Stimulated activated CD4-positive, alpha-beta T cell treated with anti-CD3 and anti-CD28 coated beads, Interleukin-4, amount 100 ng/mL, for 48 hours (primary cell): ENCODE measurements at places on chromosomes 5 and 9.

DNA sequence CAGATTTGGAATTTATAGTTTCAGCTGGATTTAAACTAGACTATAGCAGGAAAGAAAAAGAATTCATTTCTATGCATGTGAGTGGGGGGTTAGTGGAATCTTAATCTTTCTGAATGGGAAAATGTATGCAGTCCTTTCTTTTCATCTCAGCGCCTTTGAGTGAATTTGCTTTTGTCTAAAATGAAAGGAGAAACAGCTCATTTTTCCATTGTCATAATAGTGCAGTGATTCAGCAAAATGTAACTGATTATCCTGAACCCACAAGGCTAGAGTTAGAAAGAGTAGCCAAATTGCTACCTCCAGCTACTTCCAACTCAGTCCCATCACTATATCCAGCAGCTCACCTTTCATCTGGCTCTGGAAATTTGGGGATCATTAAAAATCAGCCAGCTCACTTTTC lies 134.4 kb downstream of the ADAMTSL1 start:
- no peak for DNase-seq

- no peak for DNase-seq
Observed at GRCh38 chr9:137247135-137247915, 3.8 kb upstream of the STPG3 start.

GRCh38 chr5:114062932-114063867 lies 298.7 kb upstream of the KCNN2 start:
- DNase-seq = no peak

DNA sequence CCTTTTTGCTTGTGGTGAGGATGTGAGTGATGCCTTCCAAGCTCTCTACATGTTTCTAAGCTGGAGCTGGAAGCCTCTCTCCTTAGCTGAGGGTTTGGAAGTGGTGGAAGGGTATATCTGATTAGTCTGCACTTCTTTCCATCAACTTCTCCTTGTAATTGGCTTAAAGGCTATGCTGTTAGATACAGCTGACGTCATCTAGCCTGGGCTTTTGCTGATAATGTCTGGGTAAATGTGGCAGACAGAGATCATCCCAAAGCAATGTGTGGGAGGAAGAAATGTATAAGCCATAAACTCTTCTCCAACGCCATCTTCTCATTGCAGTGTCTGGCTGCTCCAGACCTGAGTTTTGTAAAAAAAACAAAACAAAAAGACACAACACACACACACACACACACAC lies 29.3 kb downstream of the ZNF354C start:
- DNase-seq = no peak

DNA sequence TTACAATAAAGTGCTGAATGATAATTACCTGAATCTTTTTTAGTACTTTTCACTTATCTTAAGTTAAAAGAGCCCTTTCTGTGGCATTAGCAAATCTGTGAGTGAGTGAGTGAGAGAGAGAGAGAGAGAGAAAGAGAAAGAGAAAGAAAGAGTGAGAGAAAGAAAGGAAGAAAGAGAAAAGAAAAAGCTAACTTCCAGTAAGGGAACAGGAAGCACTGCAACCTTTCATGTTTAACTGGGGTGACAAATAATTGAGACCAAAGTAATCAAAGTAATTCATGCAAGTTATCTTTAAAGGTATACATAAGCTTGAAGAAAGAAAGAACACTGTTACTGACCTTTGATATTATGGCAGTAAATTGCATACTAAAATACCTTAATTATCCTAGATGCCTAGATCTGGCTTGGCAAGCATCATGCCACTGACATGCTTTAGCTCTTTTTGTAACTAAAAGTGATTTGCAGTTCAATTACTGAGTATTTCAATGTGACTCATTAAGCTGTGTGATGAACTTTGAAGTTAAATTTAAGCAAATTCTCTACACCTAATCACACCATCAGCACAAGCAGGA lies 21.7 kb downstream of the FEM1C start:
- no peak for DNase-seq

- DNase-seq = no peak
Observed at GRCh38 chr9:99430301-99430700, 208.2 kb downstream of the SEC61B start.

DNA sequence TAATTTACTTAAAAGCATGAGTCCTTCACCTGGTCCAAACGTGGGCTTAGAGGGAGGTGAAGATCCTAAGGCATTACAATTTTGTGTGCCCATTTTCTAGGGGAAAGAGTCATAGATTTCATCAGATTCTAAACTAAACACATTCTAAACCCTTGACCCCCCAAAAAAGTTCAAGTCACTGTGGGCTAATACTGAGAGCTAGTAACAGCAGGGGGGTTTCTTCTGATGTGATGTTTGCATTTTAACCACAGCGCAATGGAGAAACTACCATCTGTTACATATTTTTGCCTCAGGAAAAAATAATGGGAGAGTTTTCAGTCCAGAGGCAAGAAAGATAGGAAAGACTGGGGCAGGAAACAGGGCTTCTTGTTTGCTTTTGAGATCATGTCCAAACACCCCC lies 110.8 kb upstream of the SLC1A3 start:
- no peak for DNase-seq

DNA sequence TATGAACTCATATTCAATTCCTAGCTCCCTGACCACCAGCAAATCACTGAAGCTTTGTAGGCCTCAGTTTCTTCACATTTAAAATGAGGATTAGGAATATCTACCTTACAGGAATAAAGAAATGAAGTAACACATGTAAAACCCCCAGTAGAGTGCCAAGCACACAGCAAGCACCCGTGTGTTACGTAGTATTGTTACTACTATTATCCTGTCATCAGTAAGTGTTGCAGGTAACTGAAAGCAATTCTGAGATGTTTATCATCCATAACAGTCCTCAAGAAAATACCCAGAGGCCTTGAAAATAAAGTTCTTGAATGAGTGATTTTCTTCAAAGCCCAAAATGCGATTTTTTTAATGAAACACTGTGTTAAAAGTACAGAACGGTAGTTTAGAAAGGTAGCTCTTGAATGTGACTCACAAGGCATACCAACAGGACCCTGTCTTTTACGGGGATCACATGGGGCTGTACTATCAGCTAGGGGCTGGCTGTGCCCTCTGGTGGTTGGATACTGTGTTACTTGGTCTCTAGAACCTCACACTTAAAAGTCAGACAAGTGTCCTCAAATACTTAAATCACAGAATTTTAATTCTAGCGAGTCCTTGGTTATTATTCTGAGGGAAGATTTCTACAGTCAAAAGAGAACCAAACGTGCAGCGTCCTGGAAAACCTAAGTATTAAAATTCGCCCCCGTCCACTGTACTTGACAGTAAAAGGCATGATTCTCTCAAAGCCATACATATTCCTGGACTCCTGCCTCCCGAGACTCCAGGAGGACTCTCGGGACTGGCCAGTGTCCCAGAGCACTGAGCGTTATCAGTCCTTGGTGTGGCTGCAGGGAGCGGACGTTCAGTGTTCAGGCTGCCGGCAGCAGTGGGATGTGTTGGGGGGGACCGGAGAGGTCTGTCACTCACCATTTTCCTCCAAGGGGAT lies 725 bp downstream of the NDUFB6 start:
- peak; percentile 53 for DNase-seq

- no peak for DNase-seq
Observed at GRCh38 chr9:119831309-119831708, 462.1 kb upstream of the BRINP1 start.

DNA sequence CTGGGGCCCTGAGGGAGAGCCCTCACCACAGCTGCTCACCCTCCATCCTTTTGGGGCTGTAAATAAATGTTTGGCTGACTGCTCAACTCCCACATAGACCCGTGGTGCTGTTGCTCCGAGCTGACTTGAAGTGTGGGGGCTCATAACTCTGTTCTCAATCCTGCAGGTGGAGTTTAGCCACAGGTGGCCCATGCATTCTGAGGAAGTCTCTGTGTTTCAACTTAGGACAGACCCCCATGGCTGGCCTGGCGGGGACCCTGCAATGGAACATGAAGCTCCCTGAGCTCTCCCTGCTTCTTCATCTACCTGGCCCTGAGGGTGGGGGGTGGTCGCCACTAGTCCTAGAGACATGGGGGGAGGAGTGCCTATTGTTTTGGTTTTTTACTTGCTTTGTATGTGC lies 19.7 kb downstream of the NDUFS6 start:
- no peak for DNase-seq

DNA sequence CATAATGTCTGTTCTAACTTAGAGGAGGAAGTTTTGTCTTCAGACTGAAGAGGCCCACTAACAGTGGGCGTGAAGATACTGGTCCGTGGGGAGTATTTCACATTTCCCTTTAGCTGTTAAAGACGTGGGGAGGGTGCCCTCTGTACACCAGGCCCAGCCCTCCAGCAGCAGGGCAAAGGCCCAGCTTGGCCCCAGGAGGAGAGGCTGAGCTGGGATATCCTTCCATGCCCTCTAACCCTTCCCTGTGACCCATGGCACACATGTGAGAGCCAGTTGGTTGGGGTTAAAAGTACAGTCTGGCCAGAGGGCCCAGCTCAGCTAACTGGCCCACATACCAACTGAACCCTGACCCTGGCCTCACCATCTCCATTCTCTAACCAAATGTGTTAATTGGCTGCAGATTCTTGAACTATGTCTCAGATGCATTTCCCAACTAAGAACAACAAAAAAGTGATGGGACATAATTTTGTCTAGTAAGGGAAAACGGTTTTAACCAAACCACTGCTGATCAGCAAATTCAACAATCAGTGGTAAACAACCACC lies 74.4 kb downstream of the LHFPL2 start:
- no peak for DNase-seq

- DNase-seq = no peak
Observed at GRCh38 chr5:73095564-73096238, 24.7 kb upstream of the TMEM171 start.

- no peak for DNase-seq
Observed at GRCh38 chr9:113823421-113823820, 52.7 kb upstream of the ZNF618 start.

GRCh38 chr5:160165137-160166068 lies 46.2 kb upstream of the PWWP2A start:
- DNase-seq = no peak

DNA sequence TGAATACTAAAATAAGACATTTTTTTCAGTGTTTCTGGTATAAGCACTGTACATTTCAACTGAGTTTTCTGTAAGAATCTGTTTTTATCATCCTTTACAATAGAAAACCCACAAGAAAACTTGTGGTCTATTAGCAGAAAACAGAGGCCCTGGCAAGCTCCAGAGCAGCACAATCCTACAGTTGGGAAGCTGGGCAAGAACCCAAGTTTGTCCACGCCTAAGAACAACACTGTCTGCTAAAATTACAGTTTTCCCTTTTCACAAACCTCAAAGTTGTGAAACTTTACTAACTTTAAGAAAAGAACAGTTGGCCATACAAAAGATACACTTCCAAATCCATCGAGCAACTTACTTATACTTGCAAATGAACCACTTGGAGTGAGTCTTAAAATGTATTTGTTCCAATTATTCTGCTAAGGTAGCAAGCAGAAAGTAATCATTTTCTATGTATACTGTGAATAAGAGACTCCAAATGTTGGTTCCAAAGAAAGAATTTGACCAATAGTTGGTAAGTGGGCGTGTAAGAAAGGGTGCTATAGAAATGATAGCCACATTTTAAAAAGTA lies 982.0 kb upstream of the ARRDC3 start:
- no peak for DNase-seq

DNA sequence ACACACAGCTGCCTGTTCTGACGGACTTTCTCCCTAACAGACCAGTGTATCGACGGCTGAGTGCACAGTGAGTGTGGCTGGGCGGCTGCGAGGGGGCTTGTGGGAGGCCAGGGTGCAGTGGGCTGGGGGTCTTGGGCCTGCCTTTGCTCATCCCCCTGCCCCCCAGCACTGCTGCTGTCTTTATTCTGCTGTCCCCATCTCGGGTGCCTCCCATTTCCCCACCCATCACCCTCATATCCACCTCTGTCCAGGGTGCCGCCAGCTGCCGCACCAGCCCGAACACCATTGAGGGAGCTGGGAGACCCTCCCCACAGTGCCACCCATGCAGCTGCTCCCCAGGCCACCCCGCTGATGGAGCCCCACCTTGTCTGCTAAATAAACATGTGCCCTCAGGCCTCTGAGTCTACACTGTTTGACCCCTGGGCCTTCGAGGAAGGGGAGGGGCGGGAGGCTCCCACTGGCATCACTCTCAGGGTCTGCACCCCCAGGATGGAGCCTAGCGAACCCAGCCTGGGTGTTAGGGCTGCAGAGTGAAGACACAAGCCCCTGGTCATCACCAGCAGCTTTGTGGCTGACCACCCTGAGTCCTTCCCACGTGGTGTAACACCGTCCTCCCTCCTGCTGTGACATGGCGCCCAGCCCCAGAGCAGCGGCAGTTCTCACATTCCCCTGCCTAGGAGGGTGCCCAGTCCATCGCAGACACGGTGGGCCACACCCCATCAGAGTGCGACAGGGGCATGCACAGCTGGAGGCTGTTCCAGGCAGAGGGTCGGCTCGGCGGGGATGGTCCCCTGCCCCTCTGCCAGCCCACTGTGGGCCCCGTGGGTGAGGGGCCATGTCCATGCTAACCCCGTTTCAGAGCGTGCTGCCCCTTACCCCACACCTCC lies 4.0 kb downstream of the LCN2 start:
- DNase-seq = no peak

DNA sequence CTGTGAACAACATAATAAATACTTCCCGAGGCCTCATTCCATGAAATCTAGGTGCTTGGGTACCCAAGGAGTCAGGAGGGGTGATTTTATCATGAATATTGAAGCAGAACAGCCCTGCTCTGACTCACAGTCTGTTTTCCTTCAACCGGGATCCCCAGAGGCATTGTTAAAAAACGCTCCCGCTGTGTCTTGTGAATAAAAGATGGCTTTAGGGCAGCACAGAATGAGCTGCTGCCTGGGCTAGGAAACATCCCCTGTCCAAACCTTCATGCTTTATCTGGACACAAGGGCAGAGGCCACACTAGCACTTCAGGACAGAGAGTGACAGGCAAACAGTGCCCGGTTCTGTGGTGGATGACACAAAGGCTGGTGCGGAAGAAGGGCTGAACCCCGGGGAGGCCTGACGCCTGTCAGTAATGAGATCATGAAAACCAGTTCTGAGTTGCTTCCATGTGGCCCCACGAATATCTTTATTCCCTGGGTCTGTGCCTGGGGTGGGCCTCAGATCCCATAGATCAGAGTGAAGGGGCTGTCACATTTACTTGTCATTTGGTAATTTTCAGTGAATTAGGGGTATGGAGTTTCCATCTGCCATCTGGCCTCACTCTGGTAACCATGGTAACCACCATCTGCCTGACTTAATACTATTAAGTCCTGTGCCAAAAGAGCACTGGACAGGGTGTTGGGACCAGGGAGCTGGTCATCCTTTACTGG lies 2.6 kb downstream of the IGFBPL1 start:
- no peak for DNase-seq

DNA sequence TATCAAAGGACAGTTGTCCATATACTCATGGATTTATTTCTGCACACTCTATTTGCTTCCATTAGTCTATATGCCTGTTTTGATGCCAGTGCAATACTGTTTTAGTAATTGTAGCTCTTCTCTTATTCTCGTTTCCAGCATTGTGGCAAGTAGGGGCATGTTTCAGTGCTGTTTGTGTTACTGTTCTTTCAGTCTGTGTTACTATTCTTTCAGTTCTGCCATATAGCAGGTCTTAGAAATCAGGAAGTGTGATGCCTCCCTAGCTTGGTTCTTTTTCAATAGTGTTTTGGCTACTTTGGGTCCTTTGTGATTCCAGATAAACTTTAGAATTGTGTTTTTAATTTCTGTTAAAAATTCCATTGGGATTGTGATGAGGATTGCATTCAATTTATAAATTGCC lies 180.5 kb upstream of the PTPRD start:
- no peak for DNase-seq

- DNase-seq = no peak
Observed at GRCh38 chr5:107668154-107669095, 2.3 kb downstream of the EFNA5 start.
